ENCODE measurements at places on chromosomes 16 and 17.

DNA sequence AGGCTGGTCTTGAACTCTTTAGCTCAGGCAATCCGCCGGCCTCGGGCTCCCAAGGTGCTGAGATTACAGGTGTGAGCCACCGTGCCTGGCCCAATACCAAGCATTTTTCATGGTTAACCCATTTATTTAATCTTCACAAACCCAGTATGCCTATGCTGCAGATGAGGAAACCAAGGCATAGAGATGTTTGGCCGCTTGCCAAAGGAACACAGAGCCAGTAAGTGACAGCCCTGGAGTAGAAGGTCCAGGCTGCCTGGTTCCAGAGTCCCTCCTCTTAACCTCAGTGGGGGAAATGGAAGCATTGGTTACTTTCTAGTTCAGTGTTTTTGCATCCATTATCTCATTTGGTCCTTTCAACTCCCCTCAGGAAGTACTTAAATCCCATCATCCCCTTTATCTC is 15.3 kb upstream of the ARL5C start:
- DNase-seq: no peak

GRCh38 chr17:21524211-21524591 is 148.0 kb downstream of the KCNJ12 start:
- no peak for DNase-seq

DNA sequence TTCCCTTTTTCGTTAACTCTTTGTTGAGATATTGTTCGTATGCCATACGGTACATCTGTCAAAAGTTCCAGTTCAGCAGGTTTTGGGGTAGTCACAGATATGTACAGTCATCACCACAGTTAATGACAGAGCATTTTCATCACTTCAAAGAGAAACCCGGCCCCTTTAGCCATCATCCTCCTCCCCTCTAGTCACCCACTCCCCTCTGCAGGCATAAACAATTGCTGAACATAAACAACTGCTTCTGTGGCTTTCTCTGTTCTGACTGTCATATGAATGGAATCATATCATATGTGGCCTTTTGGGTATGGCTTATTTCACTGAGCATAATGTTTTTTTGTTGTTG is 59.3 kb downstream of the RNF213 start:
- DNase-seq: peak; percentile 36

DNA sequence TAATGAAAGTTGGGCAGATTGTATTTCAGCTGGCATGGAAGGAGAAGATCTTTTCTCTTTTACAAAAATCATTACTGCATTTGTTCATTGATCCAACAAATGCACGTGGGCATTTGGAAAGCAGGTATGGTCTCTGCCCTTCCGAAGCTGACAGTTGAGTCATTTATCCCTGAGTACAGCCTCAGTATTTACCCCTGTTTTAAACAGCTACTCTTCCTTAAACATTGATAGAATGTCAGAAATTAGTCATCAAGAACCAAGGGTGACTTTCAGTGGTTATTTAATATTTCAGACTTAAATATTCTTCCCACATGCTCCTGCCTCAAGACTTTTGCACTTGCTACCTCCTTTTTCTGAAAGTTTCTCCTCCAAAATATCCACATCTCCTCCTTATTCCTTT is 226.7 kb upstream of the HSBP1 start:
- peak; percentile 23 for DNase-seq

GRCh38 chr17:65229621-65229995 is 92.4 kb downstream of the RGS9 start:
- no peak for DNase-seq

GRCh38 chr16:23140107-23140506 is 9.1 kb downstream of the USP31 start:
- no peak for DNase-seq

DNA sequence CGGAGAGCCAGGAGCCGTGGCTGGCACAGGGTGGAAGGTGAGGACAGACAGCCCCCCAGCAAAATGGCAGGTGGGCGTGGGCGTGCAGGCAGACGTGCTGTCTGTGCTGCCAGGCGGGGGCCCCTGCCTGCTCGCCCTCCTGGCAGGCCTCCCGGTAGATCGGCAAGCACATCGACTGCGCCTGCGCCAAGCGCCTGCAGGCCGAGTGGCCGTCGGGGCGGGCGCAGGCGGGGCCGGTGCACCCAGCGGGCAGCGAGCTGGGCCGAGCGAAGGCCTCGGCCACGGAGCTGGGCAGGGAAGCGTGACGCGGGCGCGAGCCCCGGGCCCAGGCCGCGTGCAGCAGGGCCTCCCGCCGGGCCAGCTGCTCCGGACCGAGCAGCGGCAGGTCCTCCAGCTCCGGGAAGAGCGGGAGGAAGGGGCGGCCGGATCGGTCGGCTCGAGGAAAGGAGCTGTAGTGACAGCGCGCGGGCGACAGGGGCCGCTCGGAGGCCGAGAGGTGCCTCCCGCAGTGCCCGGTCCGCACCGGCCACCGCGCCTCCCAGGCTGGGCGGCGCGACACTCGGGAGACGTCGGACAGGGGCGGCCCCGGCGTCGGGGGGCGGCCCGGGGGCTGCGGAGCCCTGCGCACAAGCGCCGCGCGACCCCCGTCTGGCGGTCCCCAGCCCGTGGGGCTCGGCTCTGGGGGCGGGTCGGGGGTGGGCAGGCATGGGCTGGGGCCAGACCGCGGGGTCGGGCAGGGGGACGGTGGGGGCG is 16.9 kb downstream of the GRIN2C start:
- peak; percentile 44 for DNase-seq

GRCh38 chr16:68798398-68798797 is 44.9 kb upstream of the TANGO6 start:
- peak; percentile 89 for DNase-seq

DNA sequence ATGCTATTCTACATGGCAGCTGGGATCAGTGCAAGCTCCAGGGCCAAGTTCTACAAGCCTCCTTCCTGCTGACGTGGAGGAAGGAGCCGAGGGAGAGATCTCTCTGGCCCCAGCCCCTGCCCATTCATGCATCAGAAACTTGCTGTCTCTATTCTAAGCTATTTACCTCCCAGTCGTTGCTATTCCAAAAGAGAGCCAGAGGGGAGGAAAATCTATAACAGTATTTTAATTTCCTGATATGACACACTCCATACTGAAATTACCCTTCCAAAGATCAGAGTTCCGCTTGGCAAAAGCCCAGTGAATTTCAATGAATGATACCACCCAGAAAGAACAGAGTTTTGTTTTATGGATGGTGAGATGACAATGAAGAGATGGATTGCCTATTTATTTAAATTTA is 133.4 kb downstream of the GRIN2A start:
- no peak for DNase-seq

DNA sequence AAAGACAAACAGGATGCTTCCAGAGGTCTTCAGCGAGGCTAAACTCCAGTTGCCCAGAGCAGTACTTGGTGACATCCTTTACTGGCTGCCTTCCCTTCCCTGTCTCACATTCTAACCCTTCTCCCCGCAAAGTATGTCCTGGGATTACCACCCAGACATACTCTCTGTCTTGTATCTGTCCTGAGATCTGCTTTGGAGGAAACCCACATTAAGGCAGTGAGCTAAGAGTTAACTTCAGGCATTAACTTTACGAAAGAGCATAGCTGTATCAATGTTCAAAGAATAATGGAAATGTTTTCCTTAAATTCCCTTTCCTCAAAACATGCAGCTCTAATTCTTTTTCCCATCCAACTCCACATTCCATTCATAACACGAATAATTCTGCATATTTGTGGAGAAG is 385.2 kb downstream of the NPIPA8 start:
- DNase-seq: no peak

GRCh38 chr17:82963104-82963950 is 116.1 kb upstream of the METRNL start:
- peak; percentile 50 for DNase-seq

DNA sequence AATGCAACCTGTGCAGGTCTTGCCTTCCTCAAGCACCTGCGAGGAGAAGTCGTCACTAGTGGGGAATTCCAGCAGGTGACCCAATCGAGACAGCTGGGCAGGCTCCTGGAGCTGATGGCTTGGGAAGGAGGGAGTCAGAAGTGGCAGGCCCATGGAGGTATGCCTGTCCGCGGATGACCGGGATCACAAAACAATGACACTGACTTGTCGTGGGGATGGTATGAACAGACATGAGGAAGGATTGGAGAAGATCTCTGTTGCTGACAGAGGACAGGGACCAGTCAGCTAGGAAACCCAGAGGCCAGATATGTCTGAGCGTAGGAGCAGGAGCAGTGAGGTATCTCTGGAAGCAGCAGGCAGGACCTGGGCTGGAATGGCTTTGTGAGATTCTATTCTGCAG is 233.3 kb downstream of the SOX9 start:
- no peak for DNase-seq

DNA sequence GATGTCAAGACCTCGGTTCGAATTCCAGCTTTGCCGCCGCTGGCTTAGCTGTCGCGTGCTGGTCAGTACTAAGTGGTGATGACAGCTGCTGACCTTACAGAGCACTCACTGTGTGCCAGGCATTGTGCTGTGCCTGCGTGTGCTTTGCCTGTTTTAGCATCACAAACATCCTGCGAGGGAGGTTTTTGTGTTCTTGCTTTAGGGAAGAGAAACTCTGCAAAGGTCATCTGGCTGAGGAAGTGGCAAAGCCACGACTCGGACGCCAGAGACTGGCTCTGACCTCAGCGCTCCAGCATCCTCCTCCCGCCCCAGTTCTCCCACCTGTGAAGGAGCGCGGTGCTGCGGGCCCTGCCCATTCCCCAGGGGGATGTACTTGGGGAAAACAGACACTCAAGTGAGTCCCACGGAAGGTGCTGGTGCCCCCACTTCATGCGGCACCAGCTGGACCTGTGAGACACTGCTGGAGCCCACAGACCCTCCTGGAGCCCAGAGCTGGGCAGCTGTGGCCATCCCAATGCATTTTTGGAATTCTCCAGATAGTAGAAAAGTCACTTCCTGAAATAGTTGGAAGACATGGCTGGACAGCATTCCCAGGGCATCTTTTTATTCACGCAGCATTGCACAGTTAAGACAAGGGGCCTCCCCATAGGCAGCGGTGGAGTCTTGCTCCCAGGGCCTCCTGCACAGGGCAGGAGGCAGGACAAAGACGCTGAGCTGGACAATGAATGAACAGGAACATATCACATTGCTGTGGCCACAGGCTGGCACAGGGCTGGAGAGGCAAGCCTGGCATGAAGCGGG is 20.0 kb upstream of the HERPUD1 start:
- DNase-seq: no peak

DNA sequence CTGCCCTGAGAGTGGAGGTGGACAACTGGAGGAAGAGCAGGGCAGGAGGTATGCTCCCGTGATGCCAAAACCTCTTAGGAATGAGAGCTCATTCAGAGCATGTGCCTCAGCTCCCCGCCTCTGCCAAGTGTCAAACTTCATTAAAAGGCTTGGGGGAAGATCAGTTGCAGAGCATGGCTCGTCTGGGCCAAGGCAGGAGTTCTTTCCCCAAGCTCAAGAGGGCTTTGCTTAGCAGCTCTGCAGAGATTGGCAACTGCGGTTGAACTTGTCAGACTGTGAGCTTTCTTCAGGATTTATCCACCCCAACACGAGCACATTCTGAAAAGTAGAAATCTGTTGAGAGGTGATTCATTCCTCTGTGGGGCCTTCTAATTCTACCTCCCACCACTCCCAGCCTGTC is 248.1 kb downstream of the HS3ST3A1 start:
- DNase-seq: no peak

- no peak for DNase-seq
Measured at GRCh38 chr17:8318010-8318935, 8.2 kb downstream of the ARHGEF15 start.

DNA sequence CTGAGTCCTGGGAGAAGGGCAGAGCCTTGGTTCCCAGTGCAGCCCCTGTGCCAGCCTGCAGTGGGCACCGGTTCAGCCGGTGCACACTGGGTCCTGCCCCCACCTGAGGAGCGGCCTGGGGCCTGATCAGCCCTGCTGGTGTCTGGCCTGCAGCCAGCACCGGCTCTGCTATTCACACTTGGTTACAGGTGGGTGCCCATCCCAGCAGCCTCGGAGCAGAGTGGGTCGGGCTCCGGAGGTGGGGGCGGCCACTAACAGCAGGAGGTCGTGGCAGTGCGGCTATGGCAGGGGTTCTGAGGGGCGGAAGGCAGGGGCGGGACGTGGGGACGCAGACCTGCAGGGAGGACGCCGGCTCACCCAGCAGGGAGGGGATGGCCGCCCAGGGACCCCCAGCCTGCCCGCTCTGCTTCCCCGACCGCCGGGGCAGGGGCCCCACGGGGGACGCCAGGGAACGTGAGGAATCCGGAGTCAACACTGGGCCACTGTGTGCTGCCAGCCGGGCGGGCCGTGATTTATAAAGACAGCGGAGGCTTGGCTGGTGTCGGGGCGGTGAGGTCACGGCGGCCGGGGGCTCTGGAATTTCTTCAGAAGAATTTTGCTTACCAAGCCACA is 20.3 kb downstream of the METRNL start:
- DNase-seq: no peak

DNA sequence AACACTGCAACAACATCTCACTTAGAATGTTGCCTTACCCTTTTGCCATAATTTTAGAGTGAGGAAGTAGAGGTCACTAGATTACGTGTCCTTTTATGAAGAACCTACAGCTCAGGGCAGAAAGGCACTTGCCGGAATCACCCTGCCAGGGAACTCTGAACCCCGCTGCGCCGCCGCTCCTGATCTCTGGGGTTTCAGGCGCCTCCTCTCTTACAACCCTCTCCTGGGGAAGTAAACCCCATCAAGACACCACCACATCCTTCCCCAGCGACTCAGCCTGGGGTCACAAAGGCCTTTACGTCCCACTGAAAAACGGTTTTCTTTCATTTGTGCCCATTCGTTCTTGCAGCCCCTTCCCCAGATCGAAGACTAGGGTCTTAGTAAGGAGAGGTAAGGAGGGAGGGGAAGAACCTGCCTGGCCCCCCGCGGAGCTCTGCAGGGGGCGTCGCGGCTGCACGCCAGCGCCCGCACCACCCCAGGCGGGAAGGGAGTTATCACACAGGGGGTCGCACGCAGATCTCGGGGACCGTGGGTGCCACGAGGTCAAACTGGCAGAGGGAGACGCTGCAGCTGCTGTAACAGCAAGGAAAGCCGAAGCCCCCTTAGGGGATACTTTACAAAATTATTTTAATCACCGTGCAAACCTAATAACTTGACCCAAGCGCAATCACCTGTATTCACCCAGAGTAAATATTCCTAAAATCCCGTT is 1.0 kb upstream of the HLF start:
- DNase-seq: no peak

- DNase-seq: no peak
Measured at GRCh38 chr16:62249069-62249468, 212.8 kb upstream of the CDH8 start.

GRCh38 chr17:29596811-29597210 is 3.9 kb downstream of the ANKRD13B start:
- no peak for DNase-seq

All from epithelial cell of esophagus (primary cell).